H9 (cell line): ENCODE measurements at places on chromosomes 7 and 10.

DNA sequence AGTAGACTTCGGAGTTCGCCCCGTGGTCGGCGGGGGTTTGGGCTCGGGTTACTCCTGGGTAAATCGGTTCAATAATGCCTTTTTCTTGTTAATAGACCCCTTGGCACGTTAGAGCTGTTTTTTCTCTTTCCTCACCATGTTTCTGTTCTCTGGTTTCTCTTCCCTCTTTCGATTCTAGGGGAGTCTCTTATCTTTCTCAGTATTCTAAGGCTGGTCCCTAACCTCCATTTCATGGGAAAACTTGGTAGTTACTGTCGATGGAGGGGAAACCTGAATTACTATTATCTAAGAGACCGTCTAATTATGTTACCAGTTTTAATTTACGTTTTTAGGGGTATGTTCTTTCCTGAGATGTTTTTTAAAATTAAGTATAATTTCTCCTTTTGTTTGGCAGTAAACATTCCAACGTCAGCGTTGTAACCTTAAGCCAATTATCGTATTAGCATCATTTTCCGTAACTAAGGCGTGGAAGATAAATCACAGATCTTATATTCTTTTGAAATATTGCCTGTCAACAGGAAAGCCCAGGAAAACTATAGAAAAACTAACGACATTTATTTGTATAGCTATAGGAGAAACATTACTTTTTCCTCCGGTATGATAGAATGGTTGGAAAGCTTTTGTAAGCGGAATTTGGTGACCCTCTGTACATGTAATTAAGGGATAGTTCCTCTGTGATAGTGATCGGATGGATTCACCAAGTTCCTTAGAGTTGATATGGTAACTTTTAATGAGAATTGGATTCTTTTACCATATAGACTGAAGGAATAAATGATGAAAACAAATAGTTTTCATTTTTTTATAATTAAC, 847 bp downstream of the BTAF1 start:
- no peak for DNase-seq

DNA sequence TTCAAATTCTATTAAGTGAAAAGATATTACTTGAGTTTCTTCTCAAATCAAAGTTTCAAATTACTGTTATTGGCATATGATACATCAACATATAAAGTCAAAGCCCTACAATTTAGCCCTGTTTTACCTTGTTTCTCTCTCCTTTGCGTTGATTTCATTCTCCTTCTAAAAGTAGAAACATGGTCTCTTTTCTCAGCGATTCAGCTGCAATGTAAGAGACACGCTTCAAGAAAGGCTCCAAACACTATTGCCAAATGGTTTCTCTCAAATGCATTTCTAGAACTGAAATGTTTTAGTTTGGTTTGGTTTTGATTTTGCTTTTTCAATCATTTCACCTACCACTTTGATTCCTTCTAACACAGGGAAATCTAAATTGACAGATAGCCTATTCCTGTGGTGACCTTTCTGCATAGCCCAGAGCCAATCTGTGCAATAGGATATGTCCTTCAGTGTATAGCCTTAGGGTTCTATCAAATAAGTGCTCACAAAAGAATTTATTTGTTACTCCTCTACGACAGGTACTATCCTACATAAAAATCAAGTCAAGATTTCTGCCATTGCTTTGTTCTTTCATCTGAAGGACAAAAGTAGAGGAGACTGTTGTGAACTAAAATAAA, 47.3 kb downstream of the CTNNA3 start:
- DNase-seq = no peak

DNA sequence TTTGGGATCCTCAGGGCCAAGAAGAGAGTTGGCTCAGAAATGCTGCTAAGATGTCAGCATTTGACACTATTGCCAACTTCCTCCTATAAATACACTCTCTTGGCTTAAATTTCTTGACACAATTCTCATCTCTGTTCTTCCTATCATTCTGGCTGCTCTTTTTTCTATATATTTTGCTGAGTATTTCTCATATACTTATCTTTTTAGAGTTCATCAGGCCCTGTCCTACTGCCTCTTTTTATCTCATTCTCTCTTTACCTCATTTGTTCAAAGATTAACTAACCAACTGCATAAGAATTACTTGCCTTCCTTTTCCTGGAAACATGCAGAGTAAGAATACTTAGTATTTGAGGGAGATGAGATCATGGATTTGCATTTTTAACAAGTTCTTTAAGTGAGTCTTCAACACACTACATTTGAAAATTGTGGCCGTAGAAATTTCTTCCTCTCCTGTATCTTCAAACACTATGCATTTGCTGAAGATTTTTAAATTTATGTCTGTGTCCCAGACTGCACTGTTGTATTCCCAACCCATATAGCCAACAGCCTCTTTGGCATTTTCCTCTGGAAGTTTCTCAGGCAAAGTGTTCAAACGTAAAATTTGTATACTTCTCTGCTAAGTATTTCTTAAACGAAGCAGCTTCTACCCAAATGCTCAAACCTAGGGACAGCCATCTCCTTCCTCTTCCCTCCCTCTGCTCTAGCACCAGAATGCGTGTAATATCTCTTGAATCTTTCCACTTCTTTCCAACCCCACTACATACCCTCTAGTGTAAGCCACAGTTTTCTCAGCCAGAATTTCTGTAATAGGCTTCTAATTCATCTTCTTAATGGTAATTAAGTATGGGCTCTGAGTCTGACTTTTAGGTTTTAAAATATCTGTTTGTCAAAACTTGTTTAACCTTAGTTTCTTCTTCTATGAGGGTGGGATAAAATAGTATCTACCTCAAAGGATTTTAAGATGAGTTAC, 35.5 kb downstream of the ARL4A start:
- DNase-seq = no peak

DNA sequence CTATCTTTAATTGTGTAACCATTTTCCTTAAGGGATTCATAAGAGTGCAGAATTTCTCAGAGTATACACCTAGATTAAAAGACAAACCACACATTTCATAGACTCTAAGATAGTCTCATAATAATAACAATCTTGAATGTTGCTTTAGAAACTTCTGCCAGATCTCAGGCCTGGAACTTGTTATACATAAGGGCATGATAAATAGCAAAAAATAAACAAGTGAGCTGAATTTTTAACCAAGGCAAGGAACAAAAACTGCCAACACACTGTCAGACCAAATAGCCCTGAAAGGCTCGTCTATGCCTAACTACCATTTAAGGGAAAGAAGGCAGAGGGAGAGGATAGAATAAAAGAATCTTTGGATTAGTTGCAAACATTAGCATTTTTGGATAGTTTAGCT, 65.8 kb upstream of the SEMA3C start:
- no peak for DNase-seq

DNA sequence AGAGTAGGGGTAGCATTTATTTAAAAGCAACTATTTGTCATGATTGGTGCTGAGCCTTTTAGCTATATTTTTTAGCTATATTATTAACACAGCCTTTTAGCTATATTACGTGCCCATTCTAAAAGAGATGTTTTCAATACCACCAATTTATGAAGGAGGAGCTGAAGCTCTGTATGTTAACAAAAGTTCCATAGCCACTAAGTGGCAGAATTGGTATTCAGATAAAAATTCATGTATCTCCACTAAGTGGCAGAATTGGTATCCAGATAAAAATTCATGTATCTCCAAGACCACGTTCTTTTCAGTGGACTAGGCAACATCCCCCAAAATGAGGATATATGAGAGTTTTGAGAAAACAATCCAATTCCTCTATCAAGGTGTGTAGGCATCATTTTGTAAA, 268.6 kb downstream of the HGF start:
- DNase-seq = no peak

DNA sequence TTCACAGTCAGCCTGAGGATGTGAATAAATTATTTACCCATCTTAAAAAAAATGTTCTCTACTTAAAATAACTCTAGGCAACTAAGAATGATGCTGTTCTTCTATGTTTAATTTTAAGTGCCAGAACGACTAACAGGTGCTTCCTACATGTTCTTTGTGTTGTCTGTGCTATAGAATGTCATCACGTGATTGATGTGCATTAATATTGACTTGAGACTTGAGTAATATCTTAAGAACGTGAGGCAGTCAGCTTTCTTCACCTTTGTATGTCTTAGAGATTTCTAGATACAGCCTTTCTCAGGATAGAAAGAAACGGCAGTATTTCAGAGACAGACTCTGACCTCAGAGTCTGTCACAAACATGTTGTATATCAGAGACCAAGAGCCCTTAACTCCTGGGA, 274.6 kb downstream of the KCND2 start:
- DNase-seq = no peak

DNA sequence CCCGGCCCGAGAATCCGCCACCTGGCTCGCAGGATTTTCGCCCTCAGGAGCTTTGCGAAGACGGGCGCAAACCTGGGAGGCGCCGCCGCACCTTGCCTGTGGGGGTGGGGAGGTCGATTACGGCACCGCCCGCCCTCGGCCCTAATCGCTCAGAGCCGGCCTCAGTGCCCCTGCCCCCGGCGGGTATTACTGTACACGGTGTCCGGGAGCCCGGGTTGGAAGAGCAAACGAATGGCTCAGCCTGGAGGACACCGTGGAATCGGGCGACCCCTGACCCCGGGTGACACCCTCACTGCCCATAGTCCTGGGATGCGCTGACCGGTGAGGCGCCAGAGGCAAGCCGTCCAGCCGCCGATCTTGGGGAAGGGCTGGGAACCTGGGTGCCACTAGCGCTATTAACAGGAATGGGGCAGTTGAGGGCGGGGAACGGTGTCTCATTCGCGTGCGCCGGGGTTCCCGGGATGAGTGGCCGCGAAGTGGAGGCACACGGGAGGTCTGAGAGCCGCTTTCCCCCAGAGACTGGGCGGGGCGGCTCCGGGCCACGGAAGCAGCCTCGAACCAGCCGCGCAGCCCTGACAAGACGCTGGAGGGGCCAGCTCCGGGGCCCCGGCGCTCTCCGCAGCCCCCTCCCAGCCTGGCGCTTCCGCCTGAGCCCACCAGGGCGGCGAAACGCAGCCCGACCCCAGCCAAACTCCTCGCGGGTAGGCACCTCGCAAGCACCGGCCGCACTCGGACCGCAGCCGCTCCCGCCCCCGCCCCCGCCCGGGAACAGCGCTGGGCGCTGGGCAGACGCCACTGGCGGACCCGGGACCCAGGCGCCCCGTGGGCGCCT, 167.5 kb downstream of the NRF1 start:
- DNase-seq = no peak

GRCh38 chr7:153443032-153443701, 609.0 kb upstream of the DPP6 start:
- no peak for DNase-seq

DNA sequence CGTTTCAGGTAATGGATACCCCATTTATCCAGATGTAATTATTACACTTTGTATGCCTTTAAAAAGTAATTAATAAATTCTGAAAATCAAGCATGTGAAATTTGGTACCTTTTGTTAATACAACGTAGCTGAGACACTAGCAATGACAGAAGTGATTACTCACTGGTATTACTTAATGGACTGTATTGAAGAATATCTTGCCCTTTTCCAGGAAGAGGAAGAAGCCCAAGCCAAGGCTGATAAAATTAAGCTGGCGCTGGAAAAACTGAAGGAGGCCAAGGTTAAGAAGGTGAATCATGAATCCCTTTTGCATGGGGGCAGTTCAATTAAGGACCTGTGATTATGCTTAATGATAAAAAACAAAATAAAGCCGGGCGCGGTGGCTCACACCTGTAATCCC, 64.8 kb downstream of the APBB1IP start:
- no peak for DNase-seq

GRCh38 chr7:159070431-159071148, 74.1 kb downstream of the VIPR2 start:
- peak; percentile 7 for DNase-seq

GRCh38 chr7:2709553-2710285, 21.7 kb downstream of the AMZ1 start:
- DNase-seq = peak; percentile 95

DNA sequence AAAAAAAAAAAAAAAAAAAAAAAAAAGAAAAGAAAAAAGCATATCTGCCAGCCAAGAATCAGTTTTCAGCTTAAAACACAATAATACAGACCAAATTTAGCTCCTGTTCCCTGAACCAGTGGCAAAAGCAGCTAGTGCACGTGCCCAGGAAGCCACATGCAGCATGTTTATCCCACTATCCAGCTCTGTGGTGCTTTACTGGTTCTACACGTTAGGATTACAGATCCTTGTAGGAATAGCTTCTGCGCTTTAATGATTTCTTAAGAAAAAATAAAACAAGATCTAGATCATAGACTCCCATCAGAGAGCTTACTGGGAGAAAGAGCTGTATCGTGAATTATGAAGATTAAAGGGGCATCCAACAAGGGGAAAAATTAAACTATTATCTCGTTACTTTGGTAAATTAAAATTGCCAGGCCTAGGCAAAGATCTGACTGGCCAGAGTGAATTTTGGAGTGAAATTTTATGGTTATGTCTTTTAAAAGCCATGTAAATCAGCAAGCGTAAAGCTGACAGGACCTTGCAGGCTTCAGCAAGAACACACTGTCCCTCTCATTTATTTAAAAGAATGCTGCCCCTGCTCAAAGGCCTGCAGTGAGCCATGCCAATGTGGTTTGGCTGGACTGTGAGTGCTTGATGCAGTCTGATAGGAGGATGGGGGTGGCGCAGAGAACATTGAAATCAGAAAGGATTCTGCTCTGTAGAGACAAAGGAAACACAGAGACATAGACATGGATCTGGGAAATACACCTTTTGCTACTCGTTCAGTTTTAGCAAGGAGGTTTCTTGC, 177.3 kb upstream of the PHYHIPL start:
- no peak for DNase-seq

DNA sequence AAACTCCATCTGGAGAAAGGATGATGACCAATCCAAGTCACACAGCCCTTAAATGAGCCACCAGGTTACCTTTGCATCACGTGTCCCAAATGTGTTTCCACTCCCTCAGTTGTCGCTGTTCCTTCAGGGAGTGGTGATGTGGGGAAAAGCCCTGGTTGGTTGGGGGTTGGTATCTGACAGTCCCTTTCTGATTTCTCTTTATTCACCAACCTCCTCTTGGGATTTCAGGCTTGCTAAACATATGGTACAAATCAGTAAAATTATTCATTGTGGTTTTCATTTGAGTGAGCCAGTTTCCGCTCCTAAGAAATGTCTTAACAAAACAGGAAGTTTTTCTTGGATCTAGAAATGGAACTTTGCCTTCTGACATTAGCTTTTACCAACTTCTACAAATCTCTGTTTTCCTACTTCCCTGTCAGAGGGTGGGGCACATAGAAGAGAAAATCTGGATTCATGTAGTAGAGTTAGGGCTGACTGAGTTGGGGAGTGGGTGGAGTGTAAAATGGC, 40.0 kb upstream of the KMT2E start:
- no peak for DNase-seq
